Stimulated activated CD4-positive, alpha-beta T cell treated with anti-CD3 and anti-CD28 coated beads, Interleukin-2, amount 100 ng/mL, for 24 hours (primary cell): ENCODE measurements at places on chromosomes 5 and 9.

DNA sequence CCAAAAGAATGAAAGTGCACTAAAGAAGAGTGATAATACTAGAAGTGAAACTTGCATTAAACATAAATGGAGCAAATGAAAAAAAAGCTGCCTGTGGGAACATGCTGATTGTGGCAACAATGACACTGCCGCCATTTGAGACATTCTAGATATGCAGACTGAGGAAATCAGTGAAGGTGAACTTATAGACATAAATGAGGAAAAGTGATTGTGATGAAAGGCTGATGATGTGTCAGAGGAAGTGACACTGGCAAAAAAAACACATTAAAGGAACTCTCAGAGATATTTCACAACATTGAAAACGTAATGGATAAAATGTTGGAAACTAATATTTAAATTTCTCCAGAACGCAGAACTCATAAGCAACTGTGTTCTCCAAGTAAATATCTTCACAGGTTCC is 1.2 kb downstream of the ERCC8 start:
- DNase-seq = no peak

- DNase-seq = no peak
Measured at GRCh38 chr5:107478068-107478641, 192.6 kb downstream of the EFNA5 start.

- no peak for DNase-seq
Measured at GRCh38 chr5:151225475-151225874, 1.6 kb upstream of the CCDC69 start.

DNA sequence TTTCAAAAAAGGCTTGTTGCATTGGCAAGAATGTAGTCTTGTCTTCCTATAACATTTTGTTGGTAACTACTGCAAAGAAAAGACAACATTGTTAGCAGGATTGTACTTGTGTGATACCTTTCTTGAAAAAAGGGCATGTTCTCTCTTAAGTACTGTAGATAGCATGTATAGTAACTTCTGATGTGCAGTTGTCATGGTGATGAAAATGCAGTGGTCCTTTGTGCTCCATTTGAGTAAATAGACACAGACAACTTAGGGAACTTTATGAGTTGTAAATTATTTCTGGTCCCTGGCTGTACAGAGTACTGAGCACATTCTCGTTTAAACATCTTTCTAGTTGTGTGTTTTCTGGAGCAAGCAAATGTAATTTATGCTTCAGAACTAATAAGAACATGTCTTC is 103.3 kb downstream of the CD180 start:
- no peak for DNase-seq

GRCh38 chr9:5488221-5489008 is 21.9 kb upstream of the PDCD1LG2 start:
- no peak for DNase-seq

- DNase-seq = no peak
Measured at GRCh38 chr5:156529892-156530291, 202.9 kb downstream of the SGCD start.

DNA sequence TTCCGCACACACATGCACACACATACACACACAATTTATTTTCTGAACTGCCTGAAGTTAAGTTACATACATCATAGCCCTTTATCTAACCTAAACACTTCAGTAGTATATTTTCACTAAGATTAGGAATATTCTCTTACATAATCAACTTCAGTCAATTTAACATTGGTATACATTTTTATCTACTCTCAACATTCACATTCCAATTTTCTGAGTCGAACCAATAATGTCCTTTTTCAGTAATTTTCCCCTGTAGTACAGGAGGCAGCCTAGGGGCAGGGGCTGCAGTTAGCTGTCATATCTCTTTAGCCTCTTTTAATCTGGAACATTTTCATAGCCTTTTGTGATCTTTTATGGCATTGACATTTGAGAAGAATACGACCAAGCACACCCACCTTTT is 150.1 kb downstream of the DAB2IP start:
- DNase-seq = no peak
